ENCODE measurements at places on chromosomes 5 and 9. TPM values are rescaled to one million over a fixed set of nuclear protein-coding genes. Genes with fewer than 3 reads are reported as not detected.

DNA sequence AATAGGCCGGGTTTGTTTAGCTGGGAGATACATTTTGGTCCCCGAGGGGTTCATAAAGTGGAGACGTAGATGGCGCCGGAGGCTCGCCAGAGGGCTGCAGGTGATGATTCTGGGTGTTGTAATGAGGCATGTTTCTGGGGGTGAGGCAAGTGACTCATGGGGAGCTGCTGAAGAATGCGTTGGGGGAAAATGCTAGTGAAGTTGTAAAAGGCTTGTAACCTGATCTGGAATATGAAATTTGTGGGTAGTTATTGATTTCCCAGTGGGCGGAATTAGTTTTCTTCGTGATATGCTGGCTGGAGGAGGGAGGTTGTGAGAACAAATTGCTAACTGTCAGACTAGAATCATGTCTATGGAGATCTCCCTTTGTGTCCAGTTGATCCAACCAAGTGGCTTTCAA lies 158.3 kb downstream of the DOCK2 start:
- peaks cover 57% of the 10 kb centered on the region for H3K36me3 ChIP-seq
- H3K27ac ChIP-seq: no peak overlapping the region
- H3K4me1 ChIP-seq: peaks cover 5% of the 10 kb centered on the region
- H3K27me3 ChIP-seq: no peaks in the 10 kb centered on the region
- no peak overlapping the region for H3K4me3 ChIP-seq

- no peaks in the 10 kb centered on the region for H3K36me3 ChIP-seq
- H3K4me3 ChIP-seq: no peak overlapping the region
- no peak for DNase-seq
- H3K4me1 ChIP-seq: no peaks in the 10 kb centered on the region
- H3K27me3 ChIP-seq: no peaks in the 10 kb centered on the region
Measured at GRCh38 chr5:10663489-10664179, 97.4 kb downstream of the DAP start.

DNA sequence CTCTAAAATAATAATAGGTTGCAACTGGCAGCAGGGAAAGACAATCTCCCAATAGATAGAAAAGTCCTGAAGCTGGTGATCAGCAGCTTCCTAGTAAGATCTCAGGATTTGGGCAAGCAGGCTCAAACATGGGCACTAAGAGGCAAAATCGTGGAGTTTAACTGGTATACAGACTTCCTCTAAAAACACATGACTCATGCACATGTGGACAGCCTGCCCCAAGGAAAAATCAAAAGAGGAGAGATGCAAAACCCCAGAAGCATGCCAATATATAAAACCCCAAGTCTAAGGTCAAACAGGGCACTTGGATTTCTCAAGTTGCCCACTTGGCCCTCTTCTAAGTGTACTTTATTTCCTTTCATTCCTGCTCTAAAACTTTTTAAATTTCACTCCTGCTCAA lies 62.8 kb downstream of the CDKN2A start:
- no peak overlapping the region for H3K4me3 ChIP-seq
- H3K4me1 ChIP-seq: peaks cover 5% of the 10 kb centered on the region
- peaks cover 9% of the 10 kb centered on the region for H3K36me3 ChIP-seq
- H3K27ac ChIP-seq: no peak overlapping the region
- no peak for DNase-seq
- no peaks in the 10 kb centered on the region for H3K27me3 ChIP-seq

DNA sequence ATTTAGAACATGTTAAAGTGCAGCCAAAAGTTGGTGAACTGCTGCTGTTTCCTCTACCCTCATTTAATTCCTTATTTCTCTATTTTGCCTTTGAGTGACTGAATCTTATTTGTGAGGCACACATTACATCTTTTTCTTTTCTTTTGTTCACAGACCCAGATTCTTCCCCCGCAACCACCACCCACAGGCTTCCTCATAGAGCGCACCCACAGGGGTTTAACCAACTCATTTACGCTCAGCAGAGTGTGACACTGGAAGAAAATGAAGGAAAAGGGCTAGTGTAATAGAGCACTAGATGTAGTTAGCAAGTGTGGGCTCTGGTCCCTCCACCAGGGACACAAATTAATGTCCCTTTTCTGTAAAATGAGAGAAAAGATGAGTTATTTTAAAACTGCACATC lies 200.7 kb downstream of the PARP8 start:
- peaks cover 25% of the 10 kb centered on the region for H3K27me3 ChIP-seq
- no peaks in the 10 kb centered on the region for H3K4me1 ChIP-seq
- DNase-seq: no peak
- no peak overlapping the region for H3K27ac ChIP-seq
- no peaks in the 10 kb centered on the region for H3K36me3 ChIP-seq

DNA sequence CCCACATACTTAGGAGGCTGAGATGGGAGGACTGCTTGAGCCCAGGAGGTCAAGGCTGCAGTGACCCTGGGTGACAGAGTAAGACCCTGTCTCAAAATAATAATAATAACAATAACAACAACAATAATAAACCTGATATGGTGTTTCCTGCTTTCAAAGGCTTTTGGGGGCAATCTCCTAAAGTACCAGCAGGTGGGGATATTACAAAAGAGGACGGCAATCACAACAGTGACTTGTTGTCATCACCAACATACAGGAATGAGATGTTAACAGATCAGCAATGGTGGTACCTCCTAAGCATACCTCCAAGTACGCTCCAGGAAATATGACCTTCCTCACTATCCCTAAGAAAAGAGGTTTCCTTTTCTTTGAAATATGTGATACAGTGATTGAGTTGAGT lies 91.1 kb upstream of the RNF180 start:
- no peak overlapping the region for H3K27ac ChIP-seq
- no peaks in the 10 kb centered on the region for H3K4me1 ChIP-seq
- H3K27me3 ChIP-seq: no peaks in the 10 kb centered on the region

- no peaks in the 10 kb centered on the region for H3K27me3 ChIP-seq
- no peak overlapping the region for H3K4me3 ChIP-seq
- DNase-seq: no peak
- no peak overlapping the region for H3K27ac ChIP-seq
- H3K36me3 ChIP-seq: no peaks in the 10 kb centered on the region
Measured at GRCh38 chr5:2534251-2534650, 217.2 kb downstream of the IRX2 start.

DNA sequence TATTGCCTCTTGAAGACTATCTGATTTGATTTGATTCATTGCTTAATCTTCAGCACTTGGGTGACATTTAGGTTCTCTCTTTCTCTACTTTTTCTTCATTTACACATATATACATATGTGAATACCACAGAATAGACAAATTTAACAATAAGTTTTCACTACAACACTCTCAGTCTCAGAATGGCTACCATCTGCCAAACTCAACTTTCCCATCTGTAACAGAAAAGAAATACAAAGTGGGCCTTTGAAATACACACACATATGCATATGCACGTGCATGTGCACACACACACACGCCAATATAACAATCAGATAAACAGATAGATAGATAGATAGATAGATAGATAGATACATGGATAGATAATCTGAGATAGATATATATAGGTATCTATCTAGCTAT lies 762.8 kb upstream of the NUDT12 start:
- H3K4me1 ChIP-seq: no peaks in the 10 kb centered on the region
- no peak overlapping the region for H3K4me3 ChIP-seq
- H3K27me3 ChIP-seq: no peaks in the 10 kb centered on the region
- H3K36me3 ChIP-seq: no peaks in the 10 kb centered on the region
- no peak overlapping the region for H3K27ac ChIP-seq

GRCh38 chr9:7042124-7042523 lies 284.4 kb downstream of the KDM4C start:
- H3K27ac ChIP-seq: no peak overlapping the region
- no peak overlapping the region for H3K4me3 ChIP-seq
- no peaks in the 10 kb centered on the region for H3K27me3 ChIP-seq
- DNase-seq: no peak
- H3K36me3 ChIP-seq: peaks cover 26% of the 10 kb centered on the region

DNA sequence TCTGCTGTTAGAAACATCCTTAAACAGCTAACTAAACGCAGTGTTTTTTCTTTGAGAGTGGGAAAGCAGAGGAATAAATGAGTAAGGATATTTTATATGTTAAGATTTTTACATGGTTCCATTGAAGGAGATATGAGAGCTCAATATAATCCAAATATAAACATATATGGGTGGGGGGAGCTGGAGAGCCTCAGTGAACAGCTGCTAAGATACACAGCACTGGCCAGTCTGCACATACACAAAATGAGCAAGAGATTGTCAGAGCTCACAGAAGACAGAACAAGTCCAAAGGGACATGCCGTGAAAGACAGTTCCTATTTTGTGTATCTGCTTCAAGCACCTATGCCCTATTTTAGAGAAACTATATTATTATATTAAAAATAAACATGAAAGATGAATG lies 46.9 kb downstream of the CLINT1 start:
- H3K27ac ChIP-seq: no peak overlapping the region
- DNase-seq: no peak
- H3K36me3 ChIP-seq: peaks cover 36% of the 10 kb centered on the region
- no peak overlapping the region for H3K4me3 ChIP-seq

DNA sequence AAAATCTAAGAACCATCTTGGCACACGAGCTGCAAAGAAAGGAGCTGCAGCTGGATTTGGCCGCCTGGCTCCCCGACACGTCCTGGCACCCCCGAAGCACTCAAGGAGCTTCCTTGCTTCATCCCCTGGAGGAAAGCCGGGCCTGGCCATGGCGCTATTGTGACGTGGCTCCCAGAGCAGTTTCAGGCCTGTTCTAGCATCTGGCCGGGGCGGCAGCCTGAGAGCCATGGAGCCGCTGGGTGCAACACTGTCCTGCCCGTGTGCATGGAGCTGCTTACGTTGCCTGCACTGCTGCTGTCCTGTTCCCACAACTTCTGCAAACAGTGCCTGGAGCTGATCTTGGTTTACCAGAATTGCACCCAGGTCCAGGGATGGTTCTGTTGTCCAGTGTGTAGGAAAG lies 63.5 kb downstream of the PTPDC1 start:
- H3K4me1 ChIP-seq: no peaks in the 10 kb centered on the region
- DNase-seq: no peak
- H3K27me3 ChIP-seq: no peaks in the 10 kb centered on the region
- H3K27ac ChIP-seq: no peak overlapping the region
- no peaks in the 10 kb centered on the region for H3K36me3 ChIP-seq

DNA sequence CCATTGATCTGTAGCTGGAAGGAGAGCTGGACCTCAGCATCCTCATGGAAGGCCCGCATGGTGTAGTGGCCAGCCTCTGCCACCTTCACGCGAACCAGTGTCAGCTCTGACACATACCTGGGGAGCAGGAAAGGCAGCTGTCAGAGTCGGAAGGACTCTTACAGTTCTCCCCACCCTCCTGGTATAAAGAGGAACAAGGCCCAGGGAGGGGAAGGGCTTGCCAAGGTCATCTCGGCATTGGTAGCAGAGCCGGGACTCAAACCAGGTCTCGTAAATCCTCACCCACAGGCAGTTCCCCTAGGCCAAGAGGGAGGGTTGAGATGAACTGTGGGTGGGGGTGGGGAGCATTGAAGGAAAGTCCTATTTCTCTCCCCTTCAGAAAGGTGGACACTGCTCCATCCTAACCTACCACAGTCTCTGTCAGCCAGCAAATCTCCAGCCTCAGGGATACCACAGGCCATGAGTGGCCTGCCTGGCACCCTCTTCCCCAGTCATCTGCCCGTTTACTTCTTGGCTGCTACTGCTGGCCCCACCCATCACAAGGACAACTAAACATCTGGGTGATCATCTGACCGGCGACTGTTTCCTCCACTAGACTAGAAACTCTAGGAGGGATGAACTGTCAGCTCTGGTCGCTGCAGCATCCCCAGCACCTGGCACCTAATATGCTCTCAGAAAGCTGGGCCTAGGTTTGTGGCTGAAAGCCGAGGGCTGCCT lies 23.5 kb downstream of the PDGFRB start:
- no peaks in the 10 kb centered on the region for H3K36me3 ChIP-seq
- DNase-seq: no peak
- H3K27me3 ChIP-seq: no peaks in the 10 kb centered on the region
- no peak overlapping the region for H3K4me3 ChIP-seq
- H3K27ac ChIP-seq: no peak overlapping the region
- no peaks in the 10 kb centered on the region for H3K4me1 ChIP-seq

GRCh38 chr9:94783102-94783682 lies 56.7 kb downstream of the AOPEP start:
- H3K4me3 ChIP-seq: no peak overlapping the region
- no peaks in the 10 kb centered on the region for H3K27me3 ChIP-seq
- peaks cover 5% of the 10 kb centered on the region for H3K4me1 ChIP-seq
- H3K27ac ChIP-seq: no peak overlapping the region
- H3K36me3 ChIP-seq: peaks cover 1% of the 10 kb centered on the region

DNA sequence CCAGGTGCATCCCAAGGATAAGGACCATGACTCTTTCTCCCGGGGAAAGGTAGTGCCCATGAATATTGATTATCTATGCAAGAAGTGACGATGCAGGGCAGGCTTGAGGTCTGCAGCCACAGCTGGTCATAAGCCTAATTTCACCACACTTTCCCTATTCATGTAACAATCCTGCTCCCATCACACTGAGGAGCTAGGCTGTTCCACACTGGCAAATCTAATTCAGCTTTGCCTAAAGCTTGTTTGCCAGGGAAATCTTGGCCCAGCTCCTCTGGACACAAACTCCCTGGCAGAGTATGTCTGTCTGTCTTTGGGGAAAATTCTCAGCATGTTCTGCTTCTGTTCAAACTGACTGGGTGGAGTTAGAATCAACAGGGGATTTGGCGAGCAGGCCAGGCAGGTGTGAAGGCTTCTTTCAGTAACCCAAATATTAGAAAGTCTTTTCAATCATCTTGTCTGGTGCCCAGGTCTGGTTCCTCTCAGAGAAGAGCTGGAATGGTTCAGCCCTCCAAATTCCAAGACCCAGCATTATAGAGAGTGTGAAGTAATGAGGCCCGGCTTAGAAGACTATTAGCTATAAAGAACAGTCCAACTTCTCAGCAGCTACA lies 88.5 kb upstream of the SPDL1 start:
- DNase-seq: no peak
- no peaks in the 10 kb centered on the region for H3K36me3 ChIP-seq
- H3K27me3 ChIP-seq: peaks cover 4% of the 10 kb centered on the region
- no peak overlapping the region for H3K27ac ChIP-seq

DNA sequence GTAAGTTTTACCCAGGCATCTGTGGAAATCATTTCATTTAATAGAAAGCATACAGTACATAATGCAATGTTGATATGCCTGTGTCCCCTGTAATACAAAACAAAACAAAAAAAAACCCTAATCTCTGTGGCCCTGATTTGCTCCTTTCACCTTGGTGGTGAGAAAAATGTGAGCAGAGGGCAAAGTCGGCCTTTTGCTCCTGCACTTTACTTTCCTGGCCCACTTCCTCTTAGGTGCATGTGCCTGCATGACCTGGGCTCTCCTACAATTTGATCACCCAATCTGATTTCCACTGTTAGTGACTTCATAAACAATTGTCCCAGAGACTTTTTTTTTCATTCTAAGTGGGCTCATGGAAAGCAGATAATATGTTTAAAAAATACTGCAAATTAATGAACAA lies 424.3 kb downstream of the SEMA5A start:
- H3K36me3 ChIP-seq: no peaks in the 10 kb centered on the region
- no peaks in the 10 kb centered on the region for H3K4me1 ChIP-seq
- H3K4me3 ChIP-seq: no peak overlapping the region
- no peak for DNase-seq
- H3K27ac ChIP-seq: no peak overlapping the region

- H3K27me3 ChIP-seq: no peaks in the 10 kb centered on the region
- H3K4me3 ChIP-seq: no peak overlapping the region
Measured at GRCh38 chr9:113973963-113974413, 97.9 kb downstream of the ZNF618 start.

GPR150 gene
- 1.2 TPM for total RNA-seq

TTC16 gene
- total RNA-seq: 1.6 TPM

EDIL3 gene
- not detected for total RNA-seq

C9 gene
- not detected for total RNA-seq

PRR7 gene
- total RNA-seq: 5.3 TPM

PCDHB2 gene
- not detected for total RNA-seq

TMEM252 gene
- not detected for total RNA-seq

ATG12 gene
- 44.5 TPM for total RNA-seq

FAM221B gene
- total RNA-seq: not detected

CDH10 gene
- not detected for total RNA-seq

ADAMTS16 gene
- total RNA-seq: not detected

Measured in activated CD4-positive, alpha-beta T cell treated with anti-CD3 and anti-CD28 coated beads, Interleukin-2, amount 10 ng/mL, durations not matched to agents 7 days and 5 days (primary cell).